Myometrial cell (primary cell): ENCODE measurements at places on chromosomes 13 and 19. TPM values are rescaled to one million over a fixed set of nuclear protein-coding genes. Genes with fewer than 3 reads are reported as not detected.

Gene UTP14C
- 6.1 and 8.2 TPM in 2 replicates for total RNA-seq

Gene CYP4F3
- total RNA-seq: not detected in 2 replicates

Gene NTF4
- not detected in 2 replicates for total RNA-seq

Gene LILRA1
- total RNA-seq: not detected in 2 replicates

Gene C19orf73
- 2.3 and 6.3 TPM in 2 replicates for total RNA-seq

Gene KIR2DL4
- total RNA-seq: not detected in 2 replicates

Gene KCNN1
- not detected in 2 replicates for total RNA-seq

Gene PVR
- total RNA-seq: 122 and 130 TPM in 2 replicates

Gene PPP1R37
- 29.2 and 37.8 TPM in 2 replicates for total RNA-seq

Gene CASP14
- total RNA-seq: not detected in 2 replicates

Gene KLF1
- not detected in 2 replicates for total RNA-seq

Gene UGGT2
- 24.5 and 30.5 TPM in 2 replicates for total RNA-seq

Gene CBY2
- not detected in 2 replicates for total RNA-seq

Gene PPP1R13L
- total RNA-seq: 1.4 and 1.7 TPM in 2 replicates

Gene PGLYRP2
- total RNA-seq: not detected in 2 replicates

Gene HIPK4
- not detected in 2 replicates for total RNA-seq

Gene SOX21
- total RNA-seq: not detected in 2 replicates

Gene CEACAM20
- not detected in 2 replicates for total RNA-seq
